ENCODE measurements at places on chromosomes 2 and 18.

- DNase-seq: no peak
These were observed 62.8 kb downstream of the EHD3 start for GRCh38 chr2:31296641-31297287.

GRCh38 chr2:152283392-152283791 lies 51.6 kb upstream of the FMNL2 start:
- no peak for DNase-seq

- DNase-seq: no peak
These were observed 49.3 kb upstream of the RAB6D start for GRCh38 chr2:131413148-131413747.

- no peak for DNase-seq
These were observed 36.5 kb downstream of the ZNF385B start for GRCh38 chr2:179824961-179825360.

GRCh38 chr2:233850745-233851144 lies 3.6 kb downstream of the HJURP start:
- DNase-seq: no peak

GRCh38 chr2:69600425-69600824 lies 43.1 kb downstream of the AAK1 start:
- peak; percentile 14 for DNase-seq

DNA sequence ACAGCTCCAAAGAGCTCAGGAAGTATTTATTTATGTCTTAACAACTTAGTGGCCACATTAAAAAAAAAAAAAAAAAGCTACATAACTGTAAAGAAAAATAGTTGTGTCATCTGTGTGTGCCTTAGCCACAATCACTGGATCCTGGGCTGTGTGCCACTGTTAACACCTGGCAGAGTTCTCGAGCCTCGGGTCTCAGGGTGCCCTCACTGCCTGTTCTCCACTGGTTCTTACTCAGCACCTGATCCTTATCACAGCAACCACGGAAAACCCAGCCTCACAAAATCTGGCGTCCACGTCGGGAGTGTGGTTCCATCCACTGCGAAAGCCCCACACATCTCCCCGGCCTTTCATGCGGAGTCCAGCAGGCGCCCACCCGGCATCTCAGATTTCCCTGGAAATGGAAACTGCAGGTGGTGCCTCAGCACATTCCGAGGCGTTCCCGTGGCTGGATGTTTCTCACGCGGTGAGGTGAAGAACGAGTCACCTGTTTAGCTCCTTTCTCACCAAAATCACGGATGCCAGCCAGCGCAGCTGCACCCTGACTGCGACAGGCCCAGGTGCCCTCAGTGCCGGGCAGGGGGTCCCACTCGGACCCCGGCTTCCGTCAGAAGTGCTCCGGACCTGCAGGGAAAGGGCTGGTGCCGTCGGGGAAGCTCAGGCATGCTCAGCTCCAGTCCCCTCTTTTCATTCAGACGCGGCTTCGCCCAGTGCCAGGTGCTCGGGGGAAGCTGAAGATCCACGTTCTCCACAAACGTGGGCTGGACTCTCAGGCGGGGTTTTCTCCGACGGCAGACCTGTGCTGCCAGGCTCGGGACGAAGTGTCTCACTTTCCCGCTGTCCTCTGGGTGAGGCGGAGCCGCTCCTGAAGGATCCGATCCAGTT lies 198.7 kb upstream of the SALL3 start:
- DNase-seq: no peak

DNA sequence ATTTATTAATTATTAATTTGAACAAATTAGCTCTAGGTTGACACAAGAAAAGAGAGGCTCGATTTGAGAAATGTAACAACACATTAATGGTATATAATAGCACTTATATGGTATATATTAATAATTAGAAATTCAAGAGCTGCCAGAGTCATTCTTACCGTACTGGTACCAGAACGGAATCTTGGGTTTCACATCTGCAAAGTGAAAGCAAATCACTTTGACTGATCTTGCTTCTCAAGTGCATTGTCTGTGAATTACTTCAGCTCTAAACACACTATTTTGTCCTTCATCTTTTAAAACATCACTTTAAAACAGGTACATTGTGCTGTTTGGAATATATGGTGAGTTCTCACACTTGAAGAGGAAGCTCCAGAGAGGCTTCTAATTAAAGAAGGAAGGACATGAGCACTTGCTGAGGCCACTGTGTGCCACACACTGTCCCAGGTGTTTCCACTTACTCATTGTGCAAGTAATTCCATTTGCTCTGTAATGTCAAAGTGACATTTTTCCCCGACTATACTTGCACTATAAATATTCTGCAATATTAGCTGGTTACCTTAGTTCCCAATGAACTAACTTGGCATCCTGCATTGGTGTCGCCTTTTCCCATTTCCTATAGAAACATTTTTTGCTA lies 85.8 kb downstream of the PLA2R1 start:
- DNase-seq: no peak

- no peak for DNase-seq
These were observed 10.1 kb upstream of the NARS1 start for GRCh38 chr18:57631697-57632096.

DNA sequence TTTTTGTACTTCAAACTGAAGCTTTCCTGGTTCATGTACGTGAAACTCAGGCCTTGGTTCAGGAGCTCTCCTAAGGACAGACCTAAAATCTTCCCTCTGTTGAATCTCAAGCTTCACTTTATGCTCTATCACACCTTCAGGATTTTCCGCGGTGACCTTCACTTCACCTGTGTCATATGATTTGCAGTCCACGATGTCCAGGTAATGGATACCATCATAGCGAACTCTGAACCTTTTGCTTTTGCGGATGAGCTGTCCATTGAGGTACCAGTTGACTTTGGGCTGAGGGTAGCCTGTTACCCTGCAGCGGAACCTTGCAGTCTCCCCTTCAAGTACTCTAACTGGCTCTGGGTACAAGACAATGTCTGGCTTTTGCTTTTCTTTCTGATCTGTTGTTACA lies 31.2 kb downstream of the TTN start:
- DNase-seq: no peak

GRCh38 chr2:217743966-217744761 lies 258.6 kb downstream of the TNS1 start:
- DNase-seq: no peak

DNA sequence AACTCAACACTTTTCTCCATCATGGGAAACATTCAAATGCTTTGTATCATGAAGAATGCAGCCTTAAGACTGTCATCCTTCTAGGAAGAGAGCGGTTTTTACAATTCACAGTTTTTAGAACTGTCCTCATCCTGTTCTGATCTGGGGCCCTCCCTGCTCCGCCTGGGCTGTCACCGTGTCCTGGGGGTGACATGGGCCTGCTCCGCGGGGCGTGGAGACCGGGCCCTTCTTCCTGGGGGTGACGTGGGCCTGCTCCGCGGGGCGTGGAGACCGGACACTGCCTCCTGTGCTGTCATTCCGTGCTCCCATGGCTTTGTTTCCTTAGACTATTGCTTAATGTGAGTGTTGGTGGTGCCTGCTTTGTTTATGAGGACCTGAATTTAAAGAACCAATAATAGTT lies 122.8 kb downstream of the TMEM18 start:
- no peak for DNase-seq

DNA sequence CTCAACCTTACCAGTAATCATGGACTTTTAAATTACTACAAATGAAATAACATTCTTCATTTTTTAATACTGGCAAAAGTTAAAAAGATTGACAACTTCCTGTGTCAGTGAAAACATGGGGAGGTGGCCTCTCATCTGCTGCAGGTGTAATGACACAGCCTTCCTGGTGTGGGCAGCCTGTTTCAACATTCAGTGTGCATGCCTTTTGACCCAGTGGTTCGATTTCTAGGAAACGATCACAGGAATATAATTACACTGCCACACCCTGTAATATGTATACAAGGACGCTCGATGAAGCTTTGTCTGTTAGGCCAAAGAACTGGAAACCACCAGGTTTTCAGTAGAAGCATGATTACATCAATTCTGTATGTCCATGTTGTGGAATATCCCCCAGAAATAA lies 68.7 kb downstream of the MTHFD2 start:
- peak; percentile 59 for DNase-seq

- DNase-seq: no peak
These were observed 9.5 kb downstream of the KLHL14 start for GRCh38 chr18:32763293-32763692.

DNA sequence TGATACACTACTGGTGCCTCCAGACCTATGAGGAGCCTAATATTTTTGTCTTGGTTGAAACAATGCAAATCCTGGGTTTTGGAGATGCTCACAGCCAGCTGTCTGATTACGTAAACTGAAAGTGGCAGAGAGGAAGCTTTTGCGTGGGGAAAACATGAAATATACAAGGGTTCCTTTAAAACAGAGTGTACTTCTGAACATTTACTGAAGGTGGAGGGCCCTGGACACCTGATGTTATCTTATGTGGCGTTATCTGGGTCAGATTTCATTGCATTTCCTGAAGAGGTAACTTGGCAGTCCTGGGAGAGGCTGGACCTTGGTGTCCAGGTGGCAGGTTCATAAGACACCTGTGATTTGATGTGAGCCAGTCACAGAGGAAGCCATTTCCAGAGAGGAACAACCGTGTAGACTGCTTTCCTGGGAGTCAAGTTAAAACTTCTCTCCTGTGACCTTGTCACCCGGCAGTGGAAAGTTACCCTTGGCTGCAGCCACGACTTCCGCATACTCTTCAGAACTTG lies 105.0 kb downstream of the NEDD4L start:
- no peak for DNase-seq

- no peak for DNase-seq
These were observed 101.0 kb upstream of the SIX3 start for GRCh38 chr2:44840503-44840850.

- peak; percentile 20 for DNase-seq
These were observed 89.6 kb downstream of the ITGB1BP1 start for GRCh38 chr2:9333591-9334171.

- no peak for DNase-seq
These were observed 82.9 kb downstream of the PLB1 start for GRCh38 chr2:28578774-28579173.

DNA sequence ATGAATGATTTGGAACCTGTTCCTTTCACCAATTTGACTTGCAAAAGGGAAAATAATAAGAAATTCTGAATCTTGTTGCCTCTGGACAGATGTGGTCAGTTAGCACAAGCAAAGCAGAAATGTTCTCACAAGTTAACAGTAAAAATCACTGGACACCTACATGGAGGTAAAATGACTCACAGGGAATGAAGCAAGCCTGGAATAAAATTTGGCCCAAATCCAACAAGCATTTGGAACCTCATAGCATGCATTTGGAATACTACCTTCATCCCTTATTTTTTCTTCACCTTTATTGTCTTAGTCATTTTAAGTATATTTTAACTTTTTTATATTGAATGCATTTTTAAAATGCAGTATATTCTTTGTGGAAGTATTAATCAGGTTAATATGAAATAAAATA lies 602.9 kb downstream of the ARHGAP15 start:
- DNase-seq: no peak

- no peak for DNase-seq
These were observed 43.4 kb downstream of the KIAA1328 start for GRCh38 chr18:36872329-36872728.

GRCh38 chr2:134410831-134411231 lies 157.0 kb downstream of the MGAT5 start:
- DNase-seq: no peak

DNA sequence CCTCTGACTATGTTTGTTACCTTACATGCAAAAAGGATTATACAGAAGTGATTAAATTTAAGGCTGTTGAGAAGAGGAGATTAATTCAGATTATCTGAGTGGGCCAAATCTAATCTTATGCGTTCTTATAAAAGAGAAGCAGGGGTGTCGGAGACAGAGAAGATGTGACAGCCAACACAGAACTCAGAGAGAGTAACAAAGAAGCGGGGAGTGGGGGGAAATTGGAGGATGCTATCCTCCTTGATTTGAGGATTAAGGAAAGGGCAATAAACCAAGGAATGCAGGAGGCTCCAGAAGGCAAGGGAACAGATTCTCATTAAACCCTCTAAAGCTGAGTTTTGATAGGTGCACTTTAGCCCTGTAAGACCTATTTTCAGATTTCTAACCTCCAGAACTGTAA lies 291.3 kb upstream of the REG3G start:
- DNase-seq: no peak

DNA sequence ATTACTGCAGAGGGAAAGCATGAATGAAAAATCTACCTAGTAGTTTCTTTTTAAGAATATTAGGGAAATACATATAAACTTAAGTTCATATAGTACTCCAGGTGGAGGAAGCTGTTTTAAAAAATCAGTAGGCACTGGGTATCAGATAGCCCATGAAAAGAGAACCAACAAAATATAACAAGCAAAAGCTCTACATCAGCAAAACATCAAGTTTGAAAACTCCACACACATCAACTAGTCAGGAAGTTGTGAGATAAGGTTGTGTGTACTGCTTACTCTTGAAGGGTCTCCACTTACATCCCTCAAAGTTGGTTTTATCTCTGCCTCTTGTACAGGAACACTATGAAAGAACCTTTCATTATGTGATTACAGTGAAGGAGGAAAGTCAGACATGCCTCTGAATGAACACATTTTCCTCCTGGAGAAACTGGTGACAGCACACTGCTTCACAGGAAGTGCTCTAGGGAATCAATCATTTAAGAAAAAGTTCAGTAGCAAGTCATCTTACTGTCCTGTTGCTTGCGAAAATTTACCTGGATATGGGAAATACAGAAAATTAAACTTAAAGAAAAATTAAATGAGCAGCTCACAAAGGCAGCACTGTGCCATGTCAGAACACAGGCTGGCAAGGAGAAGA lies 57.7 kb downstream of the THADA start:
- DNase-seq: no peak

GRCh38 chr2:96163768-96164429 lies 18.7 kb upstream of the DUSP2 start:
- DNase-seq: peak; percentile 92

DNA sequence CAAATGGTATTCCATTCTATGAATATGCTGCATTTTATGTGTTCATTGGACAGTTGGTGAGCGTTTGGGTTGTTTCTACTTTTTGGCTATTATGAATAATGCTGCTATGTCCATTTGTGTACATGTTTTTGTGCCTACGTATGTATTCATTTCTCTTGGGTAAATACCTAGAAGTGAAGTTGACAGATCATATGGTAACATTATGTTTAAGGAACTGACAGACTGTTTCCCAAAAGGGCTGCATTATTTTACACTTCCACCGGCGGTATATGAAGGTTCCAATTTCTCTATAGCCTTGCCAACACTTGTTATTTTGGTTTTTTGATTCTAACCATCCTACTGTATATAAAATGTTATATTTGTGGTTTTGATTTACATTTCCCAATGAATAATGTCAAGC lies 703.9 kb upstream of the CDH2 start:
- no peak for DNase-seq

DNA sequence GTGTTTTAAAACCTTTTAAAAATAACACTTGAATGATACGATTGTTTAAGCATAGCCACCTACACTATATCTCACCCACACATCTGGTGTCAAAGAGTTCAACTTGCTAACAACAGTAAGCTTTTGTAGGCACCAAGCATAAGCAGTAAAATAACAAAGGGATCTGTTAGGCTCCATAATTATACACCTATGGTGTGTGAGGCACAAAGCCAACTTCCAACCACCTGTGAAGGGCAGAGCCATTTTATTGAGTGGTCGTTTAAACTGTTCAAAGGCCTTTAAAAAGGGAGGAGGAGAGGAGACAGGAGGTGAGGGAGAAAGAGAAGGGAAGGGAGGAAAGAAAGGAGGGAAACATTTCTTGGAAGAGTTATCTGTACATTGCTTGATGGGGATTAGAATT lies 27.9 kb downstream of the NEMP2 start:
- DNase-seq: no peak

Measured in activated T-cell treated with anti-CD3 and anti-CD28 coated beads, Interleukin-2, amount 50 U/mL, for 48 hours (primary cell).